Activated CD4-positive, alpha-beta T cell treated with anti-CD3 and anti-CD28 coated beads for 48 hours (primary cell): ENCODE measurements at places on chromosomes 3 and 15.
A peak's percentile ranks its signal among the peaks of the same experiment; 100 is the strongest.

DNA sequence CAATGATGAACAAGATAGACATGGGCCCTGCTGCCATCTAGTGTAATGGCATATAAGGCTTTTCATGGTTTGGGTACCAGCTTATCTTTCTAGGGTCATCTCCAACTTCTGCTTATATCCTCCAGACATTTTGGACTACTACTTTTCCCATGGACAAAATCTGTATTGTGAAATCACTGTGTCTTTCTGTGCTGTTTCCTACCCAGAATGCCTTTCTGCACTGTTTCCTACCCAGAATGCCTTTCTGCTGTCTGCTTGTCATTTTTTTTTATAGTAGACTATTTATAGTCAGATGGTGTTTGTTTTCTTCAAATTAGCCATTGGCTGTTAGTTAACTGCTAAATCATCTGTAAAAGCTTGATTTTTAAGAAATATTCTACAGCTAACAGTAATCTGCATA is 20.1 kb downstream of the VPS8 start:
- no peak for DNase-seq

- DNase-seq: no peak
Measured at GRCh38 chr15:40943764-40944365, 9.4 kb upstream of the CHAC1 start.

GRCh38 chr3:9129365-9129764 is 120.1 kb downstream of the SRGAP3 start:
- no peak for DNase-seq

- DNase-seq: no peak
Measured at GRCh38 chr3:28347374-28348264, 902 bp upstream of the ZCWPW2 start.

GRCh38 chr3:43505351-43505750 is 116.5 kb downstream of the ANO10 start:
- peak; percentile 14 for DNase-seq

DNA sequence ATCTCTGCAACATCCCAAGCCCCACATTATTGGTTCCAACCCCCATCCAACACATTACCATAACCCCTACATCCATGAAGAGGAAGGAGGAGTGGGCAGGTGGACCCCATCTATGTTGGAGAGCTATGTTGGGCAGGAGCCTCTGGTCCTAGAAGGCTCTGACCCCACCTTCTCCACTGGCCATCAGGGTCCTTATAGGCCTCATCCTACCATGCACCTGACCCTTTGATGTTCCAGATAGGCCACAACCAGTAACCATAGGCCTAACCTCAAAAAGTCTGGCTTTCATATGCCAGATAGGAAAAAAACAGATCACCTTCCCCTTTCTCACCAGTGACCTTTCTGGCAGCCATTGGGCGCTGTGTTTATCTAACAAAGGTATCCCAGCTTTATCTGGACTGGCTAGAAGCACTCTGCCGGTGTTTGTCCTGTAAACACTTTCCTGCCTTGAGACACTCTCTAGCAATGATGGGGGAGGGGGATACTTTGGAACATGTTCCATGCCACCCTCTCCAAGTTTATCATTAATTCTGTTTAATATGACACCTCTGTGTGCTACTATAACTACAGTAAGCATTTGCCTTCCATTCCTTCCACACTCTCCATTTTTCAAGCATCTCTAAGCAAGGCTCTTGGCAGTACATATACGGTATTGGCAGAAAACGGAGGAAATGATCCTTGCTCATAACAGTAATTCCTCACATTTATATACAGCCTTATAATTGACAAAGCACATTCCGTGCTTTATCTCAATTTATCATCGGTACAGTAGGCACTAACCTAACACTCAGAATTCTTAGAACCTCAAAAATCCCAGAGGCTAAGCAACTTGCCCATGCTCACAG is 377.1 kb downstream of the VPS13C start:
- no peak for DNase-seq

DNA sequence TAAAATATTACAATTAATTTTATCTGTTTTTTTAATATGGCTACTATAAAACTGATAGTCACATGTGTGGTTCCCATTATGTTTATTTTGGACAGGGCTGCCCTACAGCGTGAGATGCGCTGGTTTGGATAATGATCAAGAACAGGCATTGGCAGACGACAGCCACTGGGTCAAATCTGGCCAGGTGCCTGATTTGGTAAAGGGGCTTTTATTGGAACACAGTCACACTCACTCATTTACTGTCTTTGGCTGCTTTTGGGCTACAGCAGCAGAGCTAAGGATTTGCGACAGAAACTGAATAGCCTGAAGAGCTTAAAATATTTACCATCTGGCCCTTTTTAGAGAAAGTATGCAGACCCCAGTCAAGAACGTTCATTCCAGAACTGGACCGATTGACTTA is 724.2 kb upstream of the CFAP20DC start:
- DNase-seq: no peak

- DNase-seq: no peak
Measured at GRCh38 chr3:124075753-124076152, 83.8 kb upstream of the ROPN1 start.
